K562 (cell line): ENCODE measurements at places on chromosomes 4 and X.

DNA sequence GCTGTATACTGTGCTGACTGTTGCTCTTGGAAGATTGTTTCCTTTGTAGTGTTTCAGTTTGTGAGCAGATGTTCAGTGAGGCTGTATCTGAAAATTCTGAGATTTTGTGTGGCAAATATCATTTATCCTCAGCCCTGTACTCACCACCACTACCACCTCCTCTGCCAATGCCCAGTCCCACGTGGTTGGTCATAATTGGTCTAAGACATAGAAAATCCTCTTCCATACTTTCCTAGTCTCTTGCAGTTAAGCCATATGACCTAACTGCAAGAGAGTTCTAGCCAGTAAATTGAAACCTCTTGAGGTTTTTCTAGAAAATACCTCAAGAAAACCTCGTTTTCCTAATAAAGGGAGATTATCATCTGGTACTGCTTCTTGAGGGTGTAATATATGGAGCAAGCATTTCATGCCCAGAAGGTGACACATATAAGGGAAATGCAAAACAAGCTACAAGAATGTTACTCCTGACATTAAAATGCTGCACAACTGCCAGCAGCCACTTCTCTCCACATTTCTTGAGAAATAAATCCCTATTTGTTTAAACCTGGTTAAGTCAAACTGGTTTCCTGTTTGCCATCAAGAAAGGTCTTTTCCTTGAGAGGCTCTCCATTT lies 32.8 kb downstream of the ABCE1 start:
- H3K4me3 ChIP-seq, result no peak overlapping the region
- peaks cover 79% of the 10 kb centered on the region for H3K36me3 ChIP-seq

GRCh38 chr4:139568206-139568955 lies 12.4 kb upstream of the SETD7 start:
- H3K27me3 ChIP-seq, result peaks cover 10% of the 10 kb centered on the region; the same call in 2 of the 3 replicates
- no peaks in the 10 kb centered on the region for H3K36me3 ChIP-seq
- H3K4me3 ChIP-seq, result no peak overlapping the region
- no peak for DNase-seq
- H3K27ac ChIP-seq, result no peak overlapping the region

GRCh38 chr4:127975121-127975770 lies 10.0 kb downstream of the ABHD18 start:
- DNase-seq, result no peak
- H3K4me1 ChIP-seq, result no peaks in the 10 kb centered on the region
- H3K4me3 ChIP-seq, result no peak overlapping the region
- H3K36me3 ChIP-seq, result peaks cover 31% of the 10 kb centered on the region; the same call in 2 of the 3 replicates

GRCh38 chr4:3136454-3136853 lies 62.0 kb downstream of the HTT start:
- no peak for DNase-seq
- H3K36me3 ChIP-seq, result peaks cover 61% of the 10 kb centered on the region
- no peaks in the 10 kb centered on the region for H3K4me1 ChIP-seq
- H3K4me3 ChIP-seq, result no peak overlapping the region
- H3K27me3 ChIP-seq, result no peaks in the 10 kb centered on the region

- H3K4me3 ChIP-seq, result peak overlapping the region; percentile 28
- no peak overlapping the region for H3K27ac ChIP-seq
- no peaks in the 10 kb centered on the region for H3K36me3 ChIP-seq
- peaks cover 31% of the 10 kb centered on the region for H3K4me1 ChIP-seq
- no peak for DNase-seq
Observed at GRCh38 chr4:13548059-13548983, 4.0 kb upstream of the NKX3-2 start.

- 0 out of 3 replicates have a peak, but pooled peaks cover 2% of the 10 kb centered on the region for H3K36me3 ChIP-seq
- no peak overlapping the region for H3K4me3 ChIP-seq
- DNase-seq, result no peak
Observed at GRCh38 chr4:79923281-79923680, 149.7 kb downstream of the ANTXR2 start.
